ENCODE measurements at places on chromosomes 2 and 18.

GRCh38 chr18:63747006-63747405 lies 28.2 kb upstream of the SERPINB7 start:
- DNase-seq, result no peak

DNA sequence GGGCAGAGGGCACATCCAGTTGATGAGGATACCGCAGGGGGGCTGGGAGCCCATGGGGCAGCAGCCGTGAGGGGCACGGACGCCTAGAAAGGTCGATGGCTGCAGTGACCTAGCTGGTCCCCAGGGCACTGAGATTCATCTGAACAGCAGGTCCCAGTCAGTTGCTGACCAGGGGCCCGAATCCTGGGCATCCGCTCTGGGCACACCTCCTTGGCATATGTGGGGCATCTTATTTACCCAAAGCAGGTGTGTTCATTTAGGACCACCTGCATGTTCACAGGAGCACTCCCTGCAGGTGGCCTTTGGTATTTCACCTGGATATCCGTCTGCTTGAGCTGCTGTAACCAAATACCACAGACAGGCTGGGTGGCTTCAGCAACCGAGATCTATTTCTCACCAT lies 72.0 kb upstream of the ODC1 start:
- no peak for DNase-seq

GRCh38 chr2:20496076-20496872 lies 49.4 kb downstream of the RHOB start:
- no peak for DNase-seq

DNA sequence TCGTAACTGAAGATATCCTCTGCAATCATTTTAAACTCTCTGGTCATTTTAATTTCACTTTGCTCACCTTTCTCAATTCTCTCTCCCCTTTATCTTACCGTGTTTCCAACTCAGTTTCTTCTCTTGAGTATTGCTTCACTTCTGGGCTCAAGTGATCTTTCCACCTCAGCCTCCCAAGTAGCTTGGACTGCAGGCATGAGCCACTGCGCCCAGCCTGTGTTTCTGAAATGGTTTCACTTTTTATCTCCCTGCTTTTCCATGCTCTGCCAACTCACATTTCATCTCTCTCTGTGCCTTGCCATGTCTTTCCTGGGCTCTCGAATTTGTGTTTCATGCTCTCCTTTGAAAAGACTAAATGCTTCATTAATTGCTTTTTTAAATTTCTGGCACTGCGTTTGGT lies 30.5 kb upstream of the TMEM131 start:
- DNase-seq, result no peak

GRCh38 chr18:63175264-63175663 lies 144.3 kb downstream of the BCL2 start:
- DNase-seq, result no peak

DNA sequence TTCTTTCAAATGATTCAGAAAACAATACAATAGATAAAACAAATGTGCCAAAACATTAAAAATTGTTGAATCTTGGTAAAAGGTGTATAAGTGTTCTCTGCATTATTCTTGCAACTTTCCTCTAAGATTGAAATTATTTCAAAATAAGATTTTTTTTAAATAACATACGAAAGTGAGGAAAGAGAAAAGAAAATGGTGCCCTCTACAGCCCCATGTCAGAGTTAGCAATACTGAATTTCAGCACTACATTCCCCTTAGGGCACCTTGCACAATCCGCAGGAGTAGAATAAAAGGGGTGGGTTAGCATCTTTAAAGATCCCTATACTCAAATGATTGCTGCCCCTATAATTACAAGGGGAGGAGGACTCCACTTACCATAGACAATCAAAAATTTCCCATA lies 433.7 kb downstream of the BCL11A start:
- DNase-seq, result no peak

All from muscle of back (tissue), 13 donors.